CD4-positive, CD25-positive, alpha-beta regulatory T cell (primary cell): ENCODE measurements at places on chromosomes 2 and 18. TPM values are rescaled to one million over a fixed set of nuclear protein-coding genes. Genes with fewer than 3 reads are reported as not detected.

DNA sequence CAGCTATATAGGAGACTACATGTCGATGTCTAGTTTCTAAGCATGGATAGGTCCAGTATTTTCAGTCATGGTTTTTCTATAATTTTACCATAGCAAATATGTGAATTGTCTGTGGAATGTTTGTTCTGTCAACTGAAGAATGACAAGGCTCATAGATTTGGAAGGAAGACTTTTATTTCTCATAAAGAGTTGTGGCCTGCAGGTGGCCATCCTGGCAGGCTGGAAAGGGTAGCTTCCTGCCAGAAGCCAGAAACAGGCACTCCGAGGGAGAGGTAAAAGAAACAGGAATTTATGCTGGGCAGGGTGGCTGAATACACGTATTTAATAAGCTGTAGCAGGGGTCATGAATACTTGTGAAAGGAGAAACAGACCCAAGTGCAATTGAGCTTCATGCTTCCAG lies 182.1 kb downstream of the PARD3B start:
- DNase-seq: no peak

TEKT4 gene
- polyA plus RNA-seq: not detected

- DNase-seq: no peak
These were observed 202.6 kb upstream of the ARL4C start for GRCh38 chr2:234699456-234699855.

G6PC2 gene
- polyA plus RNA-seq: not detected

DNA sequence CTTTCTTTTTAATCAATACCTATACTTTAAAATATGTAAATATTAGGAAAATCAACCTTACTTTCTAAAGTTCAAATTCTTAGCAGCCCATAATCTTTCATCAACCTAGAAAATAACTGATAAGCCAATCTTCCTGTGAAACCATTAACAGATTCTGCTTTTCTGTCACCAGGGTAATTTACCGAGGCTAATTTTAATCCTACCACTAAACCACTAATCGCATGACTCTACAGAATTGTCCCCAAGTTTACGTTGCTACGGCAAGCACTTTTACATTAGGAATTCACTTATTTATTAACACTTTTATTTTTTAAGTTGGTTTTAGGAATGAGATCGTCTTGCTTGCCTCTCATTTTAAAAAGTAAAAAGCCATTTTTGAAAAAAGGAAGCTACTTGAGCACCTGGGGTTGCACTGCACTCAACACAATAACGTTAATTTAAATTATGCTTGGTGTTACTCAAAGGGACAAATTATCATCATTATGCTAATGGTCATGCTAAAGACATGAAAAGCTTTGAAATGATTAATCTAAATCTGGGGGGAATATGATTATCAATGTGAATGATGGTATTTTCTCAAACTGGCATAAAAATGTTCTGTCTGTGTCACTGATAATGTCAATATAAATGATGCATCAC lies 10.2 kb downstream of the ZNF516 start:
- DNase-seq: no peak

DNA sequence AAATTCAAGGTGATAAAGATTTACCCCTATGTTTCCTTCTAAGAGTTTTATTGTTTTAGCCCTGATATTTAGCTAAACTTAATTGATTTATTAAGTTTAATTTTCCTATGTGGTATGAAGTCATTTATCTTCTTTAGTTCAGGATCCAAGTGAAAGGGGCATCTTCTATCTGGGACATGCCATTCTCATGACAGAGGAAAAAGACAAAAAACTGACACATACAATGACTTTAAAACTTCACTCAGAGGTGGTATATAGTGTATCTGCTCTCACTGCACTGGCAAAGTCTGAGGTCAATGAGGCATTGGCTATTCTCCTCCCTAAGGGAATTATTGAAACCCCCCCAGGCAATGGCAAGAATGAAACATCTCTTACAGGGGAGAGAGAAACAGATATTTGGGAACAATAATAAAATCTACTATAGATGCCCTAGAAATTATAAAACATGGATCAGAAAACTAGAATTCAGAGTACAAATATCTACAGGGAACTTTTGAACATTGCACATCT lies 237.4 kb downstream of the MYCN start:
- DNase-seq: no peak

GRCh38 chr2:174023591-174024523 lies 58.7 kb upstream of the SP3 start:
- no peak for DNase-seq

DNA sequence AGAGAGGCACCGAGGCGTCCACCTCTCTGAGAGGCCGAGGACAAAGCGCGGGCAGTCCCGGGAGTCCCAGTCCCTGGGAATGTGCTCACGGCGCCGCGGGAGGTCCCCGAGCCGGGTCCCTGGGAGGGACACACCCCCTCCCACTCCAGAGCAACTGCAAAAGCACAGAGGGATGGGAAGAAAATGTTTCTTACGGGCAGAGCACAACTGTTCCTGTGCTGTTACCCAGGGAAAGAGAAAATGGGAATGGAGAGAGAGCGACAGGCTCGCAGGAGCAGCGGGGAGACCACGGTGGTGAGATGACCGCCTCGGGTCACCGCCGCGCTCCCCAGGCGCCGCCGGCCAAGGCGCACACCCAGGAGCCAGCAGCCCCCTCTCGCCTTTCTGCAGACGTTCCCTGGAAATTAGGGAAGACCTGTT lies 1.2 kb upstream of the BCL11A start:
- no peak for DNase-seq

- no peak for DNase-seq
These were observed 2.7 kb downstream of the AAMP start for GRCh38 chr2:218267259-218267658.

FTCDNL1 gene
- 0.56 TPM for polyA plus RNA-seq

DNA sequence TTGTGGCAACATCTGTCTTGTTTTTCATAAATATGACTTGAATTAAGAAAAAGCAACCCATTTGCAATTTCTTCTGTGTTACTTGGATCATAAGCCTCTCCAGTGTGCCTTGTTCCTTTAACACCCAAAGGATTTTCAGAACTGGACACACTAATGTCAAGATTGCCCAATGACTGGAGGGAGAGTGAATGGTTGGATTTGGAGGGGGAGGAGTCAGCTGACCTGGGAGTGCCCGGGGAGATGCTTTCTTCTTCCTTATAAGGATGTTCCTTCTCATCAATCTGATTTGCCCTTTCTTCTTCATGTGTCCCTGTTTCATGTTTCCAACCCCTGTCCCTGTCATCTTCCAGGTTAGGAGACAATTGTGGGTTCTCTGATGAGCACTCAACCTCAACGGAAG lies 48.8 kb downstream of the ALPK2 start:
- DNase-seq: no peak

IL1R1 gene
- 2.0 TPM for polyA plus RNA-seq

DNA sequence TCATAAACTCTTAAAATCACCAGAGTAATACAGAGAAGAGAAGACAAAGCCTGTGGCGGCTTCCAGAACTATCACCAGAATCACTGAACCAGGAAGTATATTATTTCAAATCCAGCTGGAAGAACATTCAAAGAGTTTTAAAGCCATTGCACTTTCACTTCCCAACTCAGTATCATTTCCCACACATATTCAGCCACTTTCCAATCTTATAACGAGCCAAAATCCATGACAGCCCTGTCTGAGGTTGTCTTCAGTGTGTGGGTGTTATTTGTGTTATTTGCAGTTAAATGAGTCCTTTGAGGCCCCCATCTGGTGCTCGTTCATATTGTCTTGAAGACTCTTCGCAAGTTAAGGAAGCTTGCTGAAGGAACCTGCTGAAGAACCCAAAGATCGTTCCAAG lies 559.9 kb downstream of the TSN start:
- DNase-seq: no peak

- no peak for DNase-seq
These were observed 238.8 kb upstream of the TANK start for GRCh38 chr2:160921386-160921964.

- no peak for DNase-seq
These were observed 172.7 kb upstream of the MYCN start for GRCh38 chr2:15767679-15768078.

GRCh38 chr18:23330423-23330822 lies 122.7 kb upstream of the RIOK3 start:
- DNase-seq: no peak

DPP4 gene
- 22.3 TPM for polyA plus RNA-seq

DNA sequence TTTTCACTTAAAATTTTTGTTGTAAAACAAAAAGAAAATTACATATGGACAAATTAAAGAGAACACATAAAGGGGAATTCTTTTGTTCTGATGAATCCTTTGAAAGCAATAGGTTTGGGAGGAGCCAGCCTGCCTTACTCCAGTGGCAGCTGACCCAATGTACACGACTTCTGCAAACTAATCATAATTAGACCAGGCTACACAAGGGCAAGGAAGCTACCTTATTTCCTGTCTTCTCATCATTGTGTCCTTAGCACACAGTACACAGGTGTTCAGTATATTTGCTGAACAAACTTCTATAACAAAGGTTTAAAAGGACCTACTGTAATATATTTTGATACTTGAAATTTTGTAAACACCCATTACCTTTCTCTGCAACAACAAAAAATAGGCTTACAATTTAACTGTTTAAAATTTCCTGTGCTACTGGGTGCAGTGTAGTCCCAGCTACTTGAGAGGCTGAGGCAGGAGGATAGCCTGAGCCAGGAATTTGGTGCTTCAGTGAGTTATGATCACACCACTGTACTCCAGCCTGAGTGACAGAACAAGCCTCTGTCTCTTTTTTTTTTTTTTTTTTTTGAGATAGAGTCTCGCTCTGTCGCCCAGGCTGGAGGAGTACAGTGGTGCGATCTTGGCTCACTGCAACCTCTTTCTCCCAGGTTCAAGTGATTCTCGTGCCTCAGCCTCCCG lies 18.9 kb downstream of the KCNG3 start:
- DNase-seq: no peak

DNA sequence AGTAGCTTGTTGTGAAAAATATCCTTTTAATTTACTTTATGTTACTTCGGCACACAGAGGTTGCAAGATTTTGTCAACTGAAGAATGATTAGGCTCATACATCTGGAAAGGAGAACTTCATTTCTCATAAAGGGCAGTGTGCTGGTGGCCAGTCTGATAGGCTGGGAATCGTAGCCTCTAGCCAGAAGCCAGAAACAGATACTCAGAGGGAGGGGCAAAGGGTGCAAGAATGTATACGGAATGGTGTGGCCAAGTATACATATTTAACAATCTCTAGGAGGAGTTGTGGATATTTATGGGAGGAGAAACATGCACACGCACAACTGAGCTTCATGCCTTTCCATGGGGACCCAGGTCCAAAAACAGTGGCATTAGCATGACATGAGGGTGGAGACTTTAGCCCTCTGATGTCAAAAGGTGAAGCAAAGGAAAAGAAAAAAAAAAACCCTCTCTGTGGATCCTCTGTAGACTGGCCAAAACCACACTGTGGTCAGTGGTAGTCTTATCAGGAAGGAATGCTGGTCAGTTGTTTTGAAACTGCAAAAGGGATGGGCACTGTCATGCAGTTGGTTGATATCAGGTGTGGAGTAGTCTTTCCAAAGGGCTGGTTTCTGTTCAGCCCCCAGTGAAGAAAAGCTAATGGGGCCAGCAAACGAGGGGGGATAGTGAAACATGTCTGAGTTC lies 34.9 kb upstream of the APCDD1 start:
- no peak for DNase-seq

DNA sequence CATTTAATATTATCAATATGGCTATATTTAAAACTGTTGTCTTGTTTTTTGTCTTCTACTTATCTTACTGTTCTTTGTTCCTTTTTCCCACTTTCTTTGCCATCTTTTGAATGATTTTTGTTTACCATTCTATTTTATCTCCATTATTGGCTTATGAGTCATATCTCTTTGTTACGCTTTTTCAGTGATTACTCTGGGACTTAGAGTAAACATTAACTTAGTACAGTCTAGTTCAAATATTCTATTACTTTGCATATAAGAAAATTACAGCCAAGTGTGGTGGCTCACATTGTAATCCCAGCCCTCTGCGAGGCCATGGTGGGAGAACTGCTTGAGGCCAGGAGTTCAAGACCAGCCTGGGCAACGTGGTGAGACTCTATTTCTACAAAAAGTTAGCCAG lies 26.1 kb downstream of the ADCY3 start:
- DNase-seq: no peak

- DNase-seq: no peak
These were observed 21.2 kb downstream of the GORASP2 start for GRCh38 chr2:170950221-170950761.

- DNase-seq: no peak
These were observed 2.3 kb downstream of the EMX1 start for GRCh38 chr2:72919414-72920317.

- no peak for DNase-seq
These were observed 68.8 kb upstream of the TMEM87B start for GRCh38 chr2:111986116-111986900.
